ENCODE measurements at places on chromosomes 3 and 15.

DNA sequence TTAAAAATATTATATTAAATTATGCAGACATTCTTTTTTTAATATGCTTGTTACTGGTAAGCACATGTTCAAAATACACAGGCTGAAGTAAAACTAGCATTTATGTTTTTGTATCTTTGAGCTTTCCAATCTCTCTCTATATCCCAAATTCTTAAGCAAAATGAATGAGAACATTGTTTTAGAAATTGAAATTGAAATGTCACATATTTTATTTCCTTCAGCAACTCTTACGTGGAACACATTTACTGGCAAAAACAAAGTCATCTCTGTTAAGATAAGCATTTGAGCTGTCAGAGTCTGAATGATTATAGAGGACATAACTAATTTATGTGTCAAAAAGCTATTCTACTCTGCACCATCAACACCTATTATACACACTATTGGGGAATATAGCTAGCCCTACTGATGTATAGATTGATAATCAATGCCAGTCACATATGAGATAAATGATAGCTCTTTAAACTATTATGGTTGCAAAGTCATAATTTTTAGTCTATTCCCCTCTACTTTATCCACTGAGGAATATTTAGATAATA is 535.4 kb upstream of the BCHE start:
- DNase-seq, result no peak

- DNase-seq, result no peak
Measured at GRCh38 chr15:73629798-73630429, 3.3 kb downstream of the NPTN start.

DNA sequence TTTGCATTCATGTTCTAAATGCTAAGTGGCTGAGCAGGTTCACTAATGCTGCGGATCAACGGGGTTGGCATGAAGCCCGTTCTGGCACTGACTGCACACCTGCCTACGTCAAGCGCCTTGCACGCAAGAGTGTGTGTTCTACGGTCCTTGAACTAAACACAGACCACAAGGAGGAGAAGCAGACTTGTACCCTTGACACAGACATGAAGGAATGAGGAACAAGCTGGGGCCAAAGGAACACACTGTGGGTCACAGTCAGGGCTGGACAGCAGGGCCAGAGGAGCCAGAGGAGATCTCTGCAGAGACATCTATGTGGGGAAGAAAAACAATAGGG is 48.0 kb upstream of the LDHAL6B start:
- DNase-seq, result no peak

DNA sequence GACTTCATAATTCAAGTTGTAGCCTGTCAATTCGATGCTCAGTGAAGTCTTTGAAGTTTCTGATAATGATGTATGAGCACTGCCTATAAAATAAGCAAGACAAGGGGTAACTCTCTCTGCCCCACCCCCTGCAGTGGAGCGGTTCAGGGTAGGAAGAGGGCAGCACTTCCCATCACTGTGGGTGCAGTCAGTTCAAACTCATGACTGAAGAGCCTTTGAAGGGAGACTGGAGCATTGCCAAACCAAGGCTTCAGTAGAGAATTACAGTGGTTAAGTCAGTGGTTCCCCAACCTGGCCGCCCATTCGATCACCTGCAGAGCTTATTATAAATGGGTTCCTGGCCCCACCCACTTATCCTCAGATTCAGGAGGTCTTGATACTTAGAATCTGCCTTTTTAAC is 190.6 kb downstream of the SHQ1 start:
- no peak for DNase-seq

DNA sequence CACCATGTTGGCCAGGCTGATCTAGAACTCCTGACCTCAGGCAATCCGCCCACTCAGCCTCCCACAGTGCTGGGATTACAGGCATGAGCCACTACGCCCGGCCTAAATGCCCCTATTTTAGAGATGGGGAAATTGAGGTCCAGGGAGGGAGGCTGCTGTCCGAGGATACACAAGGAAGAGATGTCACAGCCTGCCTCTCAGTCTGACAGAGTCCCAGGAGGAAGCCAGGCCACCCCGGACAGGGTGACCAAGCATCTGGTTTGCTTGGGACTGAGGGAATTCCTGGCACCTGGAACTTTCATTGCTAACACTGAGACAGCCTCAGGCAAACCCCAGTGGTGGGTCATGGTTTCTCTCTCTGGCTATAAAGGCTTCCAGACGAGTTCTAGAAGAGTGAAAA is 30.6 kb upstream of the ADAMTS7 start:
- no peak for DNase-seq

DNA sequence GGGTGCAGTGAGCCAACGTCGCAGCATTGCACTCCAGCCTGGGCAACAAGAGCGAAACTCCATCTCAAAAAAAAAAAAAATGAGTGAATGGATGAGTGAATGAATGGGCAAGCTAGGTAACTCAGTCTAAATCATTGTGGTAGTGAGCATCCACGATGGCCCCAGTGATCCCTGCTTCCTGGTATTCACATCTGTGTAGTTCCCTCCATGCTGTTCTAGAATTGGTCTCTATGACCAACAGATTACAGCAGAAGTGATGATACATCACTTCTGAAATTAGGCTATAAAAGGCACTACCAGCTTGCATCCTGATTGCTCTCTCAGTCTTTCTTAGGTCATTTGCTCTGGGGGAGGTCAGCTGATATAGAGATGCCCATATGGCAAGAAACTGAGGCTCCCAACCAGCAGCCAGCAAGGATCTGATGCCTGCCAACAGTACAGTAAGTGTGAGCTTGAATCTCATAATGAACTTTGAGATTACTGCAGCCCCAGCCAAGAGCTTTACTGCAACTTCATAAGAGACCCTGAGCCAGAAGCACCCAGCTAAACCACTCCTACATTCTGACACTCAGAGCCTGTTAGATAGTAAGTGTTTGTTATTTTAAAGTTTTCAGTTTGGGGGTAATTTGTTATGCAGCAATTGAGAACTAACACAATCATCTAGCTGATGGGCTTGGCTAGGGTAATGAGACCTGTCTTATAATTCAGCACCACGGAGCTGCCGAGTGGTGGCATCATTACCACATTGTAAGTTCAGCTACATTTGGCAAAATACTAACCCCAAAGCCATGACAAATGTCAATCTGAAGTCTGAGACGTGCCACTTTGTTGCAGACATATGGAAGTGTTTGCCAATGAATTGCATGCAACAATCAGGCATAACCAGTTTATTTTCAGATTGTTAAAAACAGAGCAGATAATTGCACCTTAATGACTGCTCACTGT is 53.0 kb downstream of the KLHL6 start:
- no peak for DNase-seq

DNA sequence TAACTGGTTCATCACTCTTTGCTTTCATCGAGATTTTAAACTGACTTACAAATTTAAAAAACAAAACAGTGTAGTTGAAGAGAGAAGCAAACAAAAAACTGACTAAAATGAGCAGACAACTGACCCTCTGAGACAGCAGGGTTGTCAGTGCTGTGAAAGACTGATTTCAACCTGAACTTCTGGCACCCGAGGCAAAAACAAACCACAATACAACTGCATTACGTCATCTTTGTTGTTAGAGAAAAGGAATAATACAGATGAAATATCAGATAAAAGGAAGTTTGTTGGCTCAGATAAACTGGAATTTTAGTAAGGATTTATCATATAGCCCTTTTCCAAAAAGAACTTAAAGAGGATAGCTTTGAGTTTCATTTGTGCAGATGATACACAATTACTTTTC is 51.1 kb downstream of the PARP15 start:
- DNase-seq, result no peak

DNA sequence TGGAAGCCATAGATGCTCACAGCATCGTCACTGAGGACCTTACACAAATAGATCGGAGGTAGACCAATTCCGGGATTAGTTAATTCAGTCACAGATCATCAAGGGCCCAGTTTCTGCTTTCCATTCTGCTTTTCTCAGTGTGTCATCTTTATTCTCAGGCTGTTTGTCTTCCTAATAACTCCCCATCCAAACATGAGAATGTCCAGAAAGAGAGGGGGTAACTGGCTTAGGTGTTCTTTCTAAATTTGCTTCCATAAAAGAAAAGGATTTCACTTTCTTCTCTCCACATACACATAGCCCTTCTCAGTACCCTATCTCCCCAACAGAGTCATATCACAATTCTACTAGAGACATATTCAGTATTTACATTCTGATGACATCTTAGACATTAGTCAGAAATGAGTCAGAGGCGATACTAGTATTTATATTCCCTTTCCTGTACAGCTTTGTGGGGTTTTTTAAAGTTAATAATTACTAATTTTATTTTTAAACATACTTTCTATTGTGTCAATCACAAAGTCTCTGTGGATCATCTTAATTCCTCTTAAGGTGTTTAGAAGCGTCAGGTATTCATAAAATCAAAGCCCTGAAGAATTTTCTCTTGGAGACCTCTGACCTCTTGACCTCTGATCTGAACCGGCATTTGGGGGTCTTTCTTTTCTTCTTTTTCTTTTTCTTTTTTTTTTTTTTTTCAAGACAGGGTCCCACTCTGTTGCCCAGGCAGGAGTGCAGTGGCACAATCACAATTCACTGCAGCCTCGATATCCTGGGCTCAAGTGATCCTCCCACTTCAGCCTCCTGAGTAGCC is 24.3 kb upstream of the IL12A start:
- no peak for DNase-seq

DNA sequence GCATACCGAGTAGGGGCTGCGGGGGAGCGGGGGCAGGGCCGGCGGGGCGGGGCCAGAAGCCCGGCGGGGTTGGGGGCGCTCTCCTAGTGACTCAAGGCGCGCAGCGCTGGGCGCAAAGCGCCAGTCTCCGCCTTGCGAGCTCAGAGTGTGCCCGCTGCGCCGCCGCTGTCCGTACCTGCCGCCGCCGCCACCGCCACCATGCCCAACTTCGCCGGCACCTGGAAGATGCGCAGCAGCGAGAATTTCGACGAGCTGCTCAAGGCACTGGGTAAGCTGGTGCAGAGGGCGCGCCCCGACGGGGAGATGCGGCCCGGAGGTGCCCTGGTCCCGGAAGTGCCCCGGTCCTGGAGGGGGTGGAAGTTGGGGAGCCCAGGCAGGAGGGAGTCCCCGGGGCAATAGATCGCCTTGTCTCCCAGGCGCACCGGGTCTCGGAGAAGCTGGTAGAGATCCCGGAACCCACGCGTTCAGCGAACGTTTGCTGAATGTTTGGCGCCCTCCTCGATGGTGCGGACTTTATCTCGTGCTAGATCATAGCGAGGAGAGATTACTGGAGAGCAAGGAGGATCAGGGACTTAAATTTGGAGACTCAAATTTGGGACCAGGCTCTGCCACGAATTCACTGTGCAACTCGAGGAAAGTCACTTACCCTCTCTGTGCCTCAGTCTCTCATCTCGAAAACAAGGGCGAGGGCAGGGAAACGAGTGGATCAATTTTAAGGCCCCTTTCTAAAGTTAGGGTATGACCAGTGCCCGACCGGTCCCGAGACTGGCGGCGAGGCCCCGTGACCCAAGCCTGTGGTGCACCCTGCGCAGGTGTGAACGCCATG is at the start of gene CRABP1:
Gene CRABP1, plus strand, starts transcription at position 123 of the 826 bp plus-strand sequence. Its CDS starts 76 bp downstream, at position 199.
- no peak for DNase-seq

DNA sequence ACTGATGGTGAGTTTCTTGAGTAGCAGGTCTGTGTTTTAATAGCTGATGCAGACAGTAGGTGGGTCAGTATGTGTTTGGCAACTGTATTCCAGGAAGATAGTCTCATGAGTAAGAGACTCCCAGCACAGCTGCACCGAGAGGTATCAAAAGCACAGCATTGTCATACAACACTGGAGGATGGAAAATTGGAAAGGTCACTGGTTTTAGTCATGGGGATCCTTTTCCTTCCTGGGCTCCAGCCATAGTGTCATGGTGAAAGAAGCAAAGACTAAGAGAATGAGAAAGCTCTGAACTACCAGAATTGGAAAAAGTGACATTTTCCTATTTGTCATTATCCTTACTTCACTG is 61.5 kb downstream of the P3H2 start:
- DNase-seq, result no peak

- no peak for DNase-seq
Measured at GRCh38 chr3:133983126-133983525, 46.6 kb downstream of the SLCO2A1 start.

DNA sequence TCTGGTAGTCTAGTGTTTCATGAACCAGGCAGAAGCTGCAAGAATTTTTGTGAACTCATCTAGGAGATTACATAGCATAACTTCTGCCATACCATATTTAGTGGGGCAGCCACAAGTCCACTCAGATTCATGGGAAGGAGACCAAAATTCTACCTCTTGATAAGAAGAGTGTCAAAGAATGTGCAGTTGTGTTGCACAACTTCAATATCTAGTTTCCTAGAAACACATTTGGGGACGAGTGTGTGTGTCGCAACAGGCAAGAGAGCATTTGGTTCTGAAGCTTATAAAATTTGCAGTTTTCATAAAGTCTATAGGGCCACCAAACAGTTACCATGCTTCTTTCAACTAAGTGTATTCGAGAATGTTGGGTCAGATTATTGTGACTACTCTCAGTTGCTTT is 115.3 kb downstream of the KCNH8 start:
- DNase-seq, result no peak

- no peak for DNase-seq
Measured at GRCh38 chr3:109178708-109179107, 42.2 kb downstream of the C3orf85 start.

DNA sequence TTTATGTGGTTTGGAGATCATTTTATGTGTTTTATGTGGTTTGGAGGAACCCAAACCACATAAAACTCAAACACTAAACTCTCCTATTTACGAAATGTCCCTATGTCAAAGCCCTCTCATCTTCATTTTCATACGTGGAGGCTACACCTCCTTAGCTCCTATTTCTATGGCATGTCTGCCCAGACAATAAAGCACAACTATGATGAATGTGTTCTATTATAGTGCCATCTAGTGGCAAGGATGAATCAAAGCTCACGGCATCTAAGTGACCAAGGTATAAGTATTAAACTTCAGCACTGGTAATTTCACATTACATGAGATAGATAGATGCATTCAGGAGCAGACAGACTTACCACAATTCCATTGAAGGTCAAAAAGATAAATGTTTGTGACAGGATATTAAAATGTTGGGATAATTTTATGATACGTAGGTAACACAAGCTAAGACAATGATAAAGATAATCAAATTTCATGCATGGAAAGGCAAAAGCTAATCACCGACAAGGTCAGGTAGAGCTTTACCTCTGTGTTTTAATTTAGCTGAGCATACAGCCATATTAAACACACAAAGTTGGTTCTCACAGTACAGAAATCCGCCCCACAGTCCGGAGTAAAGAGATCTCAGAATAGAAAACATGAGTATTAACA is 130.6 kb upstream of the FHIT start:
- no peak for DNase-seq

- DNase-seq, result no peak
Measured at GRCh38 chr3:33525232-33525631, 85.0 kb upstream of the UBP1 start.

Measured in T-helper 1 cell (primary cell).